Activated CD4-positive, alpha-beta T cell treated with anti-CD3 and anti-CD28 coated beads for 36 hours (primary cell): ENCODE measurements at places on chromosomes 3 and 15. TPM values are rescaled to one million over a fixed set of nuclear protein-coding genes. Genes with fewer than 3 reads are reported as not detected.

DNA sequence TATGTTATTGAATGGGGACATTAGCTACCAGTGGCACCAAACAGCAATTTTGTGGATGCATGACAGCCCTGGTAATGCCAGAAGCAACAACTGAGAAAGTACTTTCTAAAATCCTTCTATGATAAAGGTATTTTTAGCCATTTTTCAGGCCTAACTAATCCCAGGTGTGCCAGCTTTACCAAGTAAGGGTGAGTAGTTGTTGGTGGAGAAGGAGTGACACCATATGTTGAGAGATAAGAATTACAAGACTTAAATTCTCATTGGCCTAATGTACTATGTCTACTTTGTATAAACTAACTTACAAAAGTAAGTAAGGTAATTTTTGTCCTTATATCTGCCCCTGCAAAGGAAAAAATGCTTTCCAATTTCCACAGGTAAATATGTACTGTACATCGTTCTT, 4.1 kb upstream of the COX17 start:
- H3K27me3 ChIP-seq: no peaks in the 10 kb centered on the region
- H3K4me3 ChIP-seq: no peak overlapping the region
- DNase-seq: no peak
- H3K4me1 ChIP-seq: peaks cover 11% of the 10 kb centered on the region

- no peaks in the 10 kb centered on the region for H3K4me1 ChIP-seq
- H3K4me3 ChIP-seq: no peak overlapping the region
These were observed 43.1 kb downstream of the CEMIP start for GRCh38 chr15:80822256-80822655.

GRCh38 chr3:153162513-153163392, 727 bp downstream of the RAP2B start:
- peak overlapping the region; percentile 91 for H3K27ac ChIP-seq
- peaks cover 44% of the 10 kb centered on the region for H3K4me1 ChIP-seq
- no peaks in the 10 kb centered on the region for H3K27me3 ChIP-seq
- peak; percentile 64 for DNase-seq
- peak overlapping the region; percentile 97 for H3K4me3 ChIP-seq

DNA sequence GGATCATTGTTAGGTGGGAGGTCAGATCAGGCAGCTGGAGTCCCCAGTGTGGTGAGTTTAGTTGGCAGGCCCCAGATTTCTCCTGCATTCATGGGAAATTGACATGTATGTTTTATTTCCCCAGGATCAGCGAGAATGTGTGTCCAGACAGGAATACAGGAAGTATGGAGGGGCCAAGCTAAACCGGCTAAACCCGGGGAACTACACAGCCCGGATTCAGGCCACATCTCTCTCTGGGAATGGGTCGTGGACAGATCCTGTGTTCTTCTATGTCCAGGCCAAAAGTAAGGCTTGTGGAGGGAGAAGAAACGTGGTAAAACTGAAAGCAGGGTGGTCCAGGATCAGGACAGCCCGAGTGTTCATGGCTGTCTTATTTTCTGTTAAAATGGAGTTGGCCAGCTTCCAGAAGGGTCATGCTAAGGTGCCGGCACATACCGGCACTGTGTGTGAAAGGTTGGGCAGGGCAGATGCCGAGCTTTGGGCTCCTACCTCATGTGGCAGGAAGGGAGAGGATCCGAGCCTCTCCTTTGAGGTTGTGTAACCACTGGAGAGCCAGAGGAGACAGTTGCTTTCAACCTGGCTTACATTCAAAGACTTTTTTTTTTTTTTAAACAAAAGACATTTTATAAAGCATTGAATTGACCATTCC, 83.1 kb downstream of the PGPEP1L start:
- H3K36me3 ChIP-seq: peaks cover 24% of the 10 kb centered on the region
- no peak overlapping the region for H3K27ac ChIP-seq
- no peaks in the 10 kb centered on the region for H3K27me3 ChIP-seq
- no peak overlapping the region for H3K4me3 ChIP-seq
- peaks cover 12% of the 10 kb centered on the region for H3K4me1 ChIP-seq

The CX3CR1 gene
- total RNA-seq: 0.14 TPM

The SEMA6D gene
- not detected for total RNA-seq
